ENCODE measurements at places on chromosomes 1 and 21.

- DNase-seq, result no peak
These were observed 202.0 kb downstream of the LRRC40 start for GRCh38 chr1:70003211-70003908.

DNA sequence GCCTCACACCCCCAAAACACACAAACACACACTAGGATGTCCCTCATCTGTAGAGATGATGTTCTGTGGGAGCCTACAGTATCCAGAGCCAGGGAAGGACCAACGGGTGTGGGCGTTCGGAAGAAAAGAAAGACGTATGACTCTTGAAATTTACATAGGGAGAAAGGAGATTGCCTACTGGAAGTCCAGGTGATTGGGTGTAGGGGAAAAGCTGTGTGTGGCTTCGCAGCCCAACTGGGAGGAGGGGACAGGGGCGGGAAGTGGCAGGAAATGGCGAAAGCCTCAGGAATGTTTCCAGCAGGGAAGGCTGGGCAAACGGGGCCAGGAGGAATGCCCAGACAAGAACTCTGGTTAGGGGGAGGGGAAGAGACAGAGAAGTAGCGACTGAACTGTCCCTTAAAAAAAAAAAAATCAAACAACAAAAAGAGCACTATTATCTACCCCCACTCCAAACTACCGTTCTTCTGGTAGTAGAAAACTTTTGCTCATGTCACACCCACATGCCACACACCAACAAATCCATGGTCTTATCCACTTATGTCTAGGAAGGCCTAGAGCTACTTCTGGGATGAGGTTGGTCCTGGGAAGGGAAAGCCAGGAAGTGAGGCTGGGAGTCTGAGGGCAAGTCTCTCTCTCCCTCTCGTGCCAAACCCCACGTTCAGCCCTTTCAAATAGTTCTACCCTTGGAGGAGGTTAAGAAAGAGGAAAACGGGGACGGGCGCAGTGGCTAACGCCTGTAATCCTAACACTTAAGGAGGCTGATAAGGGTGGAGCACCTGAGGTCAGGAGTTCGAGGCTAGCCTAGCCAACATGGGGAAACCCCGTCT, 1.8 kb upstream of the CKS1B start:
- DNase-seq, result no peak

DNA sequence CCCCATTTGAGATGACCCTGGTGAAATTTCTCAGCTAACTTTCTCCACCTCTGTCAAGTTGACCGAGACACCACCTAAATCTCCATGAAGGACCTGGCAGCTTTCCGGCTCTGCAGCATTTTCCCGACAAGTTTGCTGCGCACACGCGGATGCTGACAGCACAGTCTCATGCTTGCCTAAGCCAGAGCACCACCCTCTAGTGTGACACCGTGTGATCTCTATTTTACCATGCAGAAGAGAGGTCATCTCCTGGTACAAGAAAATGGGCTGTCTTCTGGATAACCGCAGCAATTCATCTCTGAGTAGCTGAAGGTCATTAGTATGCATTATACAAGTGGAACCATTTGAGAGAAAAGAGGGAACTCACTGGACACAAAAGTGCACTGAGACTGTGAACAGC, 38.9 kb upstream of the H6PD start:
- DNase-seq, result no peak

GRCh38 chr1:38063616-38064015, 17.0 kb upstream of the POU3F1 start:
- no peak for DNase-seq

DNA sequence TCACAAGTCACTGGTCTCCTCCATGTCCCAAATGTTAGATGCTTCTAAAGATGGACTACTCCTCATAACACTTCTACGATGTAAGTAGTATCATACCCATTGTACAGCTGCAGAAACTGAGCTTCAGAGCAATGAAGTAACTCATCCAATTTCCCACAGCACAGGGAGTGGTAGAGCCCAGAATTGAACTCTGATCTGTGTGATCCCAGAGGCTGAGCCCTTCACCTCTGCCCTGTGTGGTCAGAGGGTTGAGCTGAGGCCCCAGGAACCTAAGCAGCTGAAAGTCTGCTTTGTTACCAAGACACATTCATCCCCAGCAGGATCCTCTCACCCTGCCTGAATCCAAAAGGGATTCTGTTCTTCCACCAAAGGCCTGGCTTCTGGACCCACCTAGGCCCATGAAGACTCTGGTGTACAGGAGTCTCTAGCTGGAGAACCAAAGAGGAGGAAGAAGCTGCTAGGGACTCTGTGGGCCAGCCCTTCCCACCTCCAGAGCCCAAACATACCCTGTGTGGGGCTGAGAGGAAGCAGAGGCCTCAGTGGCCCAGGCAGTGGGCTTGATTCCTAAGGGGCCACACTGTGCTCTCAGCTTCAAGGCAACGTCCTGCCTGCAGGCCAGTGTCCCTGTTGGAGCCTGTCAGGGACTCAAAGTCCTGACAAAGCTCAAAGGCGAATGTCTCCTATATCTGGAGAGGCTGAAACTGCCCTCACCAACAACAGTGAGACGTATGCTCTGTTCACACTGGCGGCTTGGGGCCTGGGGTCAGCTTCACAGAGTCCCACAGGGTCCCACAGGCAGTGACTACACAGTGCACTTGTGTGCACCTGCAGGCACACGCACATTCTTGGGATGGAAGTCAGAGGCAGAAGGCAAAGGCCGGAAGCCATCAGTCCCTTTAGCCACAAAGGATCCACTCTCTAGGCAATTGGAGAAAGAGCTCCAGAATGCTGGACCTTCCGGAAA, 40.4 kb upstream of the SLC30A1 start:
- no peak for DNase-seq

GRCh38 chr1:228194436-228194835, 13.4 kb upstream of the OBSCN start:
- peak; percentile 2 for DNase-seq

- no peak for DNase-seq
These were observed 26.4 kb upstream of the EVA1B start for GRCh38 chr1:36349839-36350238.

GRCh38 chr1:109256971-109257681, 7.8 kb downstream of the CELSR2 start:
- no peak for DNase-seq

DNA sequence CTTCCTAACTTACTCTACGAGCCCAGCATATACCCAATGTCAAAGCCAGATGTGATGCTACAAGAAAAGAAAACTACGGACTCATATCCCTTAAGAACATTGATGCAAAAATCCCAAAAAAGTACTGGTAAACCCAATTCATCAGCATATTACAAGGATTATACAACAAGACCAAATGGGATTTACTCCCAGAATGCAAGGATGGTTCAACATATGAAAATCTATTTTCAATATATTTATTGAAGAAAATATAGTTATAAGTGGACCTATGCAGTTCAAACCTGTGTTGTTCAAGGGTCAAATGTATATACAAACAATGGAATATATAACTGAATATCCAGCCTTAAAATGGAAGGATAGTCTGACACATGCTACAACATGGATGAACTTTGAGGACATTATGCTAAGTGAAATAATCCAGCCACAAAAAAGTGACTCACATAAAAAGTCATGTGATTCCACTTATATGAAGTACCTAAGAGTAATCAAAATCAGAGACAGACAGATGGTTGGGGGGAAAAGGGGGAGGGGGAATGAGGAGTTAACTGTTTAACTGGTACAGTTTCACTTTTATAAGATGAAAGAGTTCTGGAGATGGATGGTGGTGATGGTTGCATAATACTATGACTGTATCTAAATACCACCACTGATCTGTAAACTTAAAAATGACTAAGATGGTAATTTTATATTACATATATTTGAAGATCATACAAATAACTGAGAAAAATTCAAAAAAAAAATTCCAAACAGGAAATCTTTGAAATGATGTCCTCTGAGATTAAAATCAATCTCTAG, 3.7 kb upstream of the KLF18 start:
- no peak for DNase-seq

- DNase-seq, result no peak
These were observed 475.4 kb upstream of the NR5A2 start for GRCh38 chr1:199551967-199552565.

DNA sequence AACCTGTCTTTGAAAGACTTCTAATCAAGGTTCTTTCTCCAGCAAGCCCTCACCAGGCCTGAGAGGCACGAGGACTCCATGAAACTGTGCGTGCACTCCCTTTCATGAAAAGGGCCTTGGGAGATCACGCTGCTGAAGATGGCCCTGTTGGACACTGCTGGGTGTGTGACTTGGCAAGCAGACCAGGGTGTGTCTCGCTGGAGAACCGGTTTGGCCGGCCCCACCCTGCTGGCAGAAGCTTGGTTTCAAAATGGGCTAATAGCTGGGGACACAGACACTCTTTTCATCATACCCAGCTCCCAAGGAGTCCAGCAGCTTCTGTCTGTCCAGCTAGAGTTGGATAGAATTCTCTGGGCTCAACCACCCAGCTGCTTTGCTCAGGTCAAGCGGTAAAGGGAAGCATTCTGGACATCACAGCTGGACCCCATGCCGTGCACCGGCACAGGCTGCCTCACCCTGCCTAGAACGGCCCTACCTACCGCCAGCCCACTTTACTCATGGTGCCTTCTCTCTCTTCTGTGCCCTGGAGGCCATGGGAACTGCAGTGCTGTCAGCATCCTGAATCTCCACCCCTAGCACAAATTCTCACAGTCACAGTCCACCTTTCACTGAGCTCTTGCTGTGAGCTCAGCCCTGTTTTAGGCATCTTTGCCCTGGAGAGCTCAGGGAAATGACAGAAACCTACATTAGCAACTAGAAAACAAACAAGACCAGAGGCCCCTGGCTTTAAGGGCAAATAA, 24.6 kb downstream of the PKP1 start:
- DNase-seq, result no peak

DNA sequence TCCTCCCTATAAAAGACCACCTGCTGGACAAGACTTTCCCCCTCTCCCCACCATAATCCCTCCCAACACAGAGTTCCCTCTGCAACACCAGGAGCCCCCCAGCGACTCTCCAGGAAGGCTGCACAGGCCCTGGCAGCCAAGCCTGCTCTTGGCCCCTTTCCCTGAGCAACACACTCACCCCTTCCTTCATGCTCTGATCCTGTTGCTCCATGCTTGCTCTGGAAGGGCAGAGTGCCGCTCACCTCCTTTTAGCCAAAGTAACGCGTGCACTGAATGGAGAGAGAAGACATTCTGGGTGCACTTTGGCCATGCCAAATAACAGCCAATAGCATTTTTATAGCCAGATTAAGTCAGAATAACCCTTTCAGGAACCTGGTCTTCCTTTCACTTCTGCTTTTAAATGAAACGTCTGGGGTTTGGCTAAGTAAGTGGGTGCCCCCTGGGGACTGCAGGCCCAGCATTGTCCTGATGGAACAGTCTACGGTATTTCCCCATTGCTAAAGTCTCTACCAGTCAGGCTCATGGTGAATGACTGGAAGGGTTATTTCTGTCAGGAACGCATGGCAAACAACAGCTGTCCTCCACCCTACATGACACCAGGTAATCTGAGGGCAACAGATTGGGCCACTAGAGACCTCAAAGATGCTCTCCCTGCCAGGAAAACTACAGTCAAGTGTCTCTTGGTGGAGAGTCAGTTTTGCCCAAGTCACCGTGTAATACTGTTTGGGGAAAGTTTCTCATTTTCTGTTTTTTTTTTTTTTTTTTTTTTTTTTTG, at the start of gene SLC2A5:
Gene SLC2A5, minus strand, starts transcription at position 310 of the 775 bp plus-strand sequence. Its CDS starts 99 bp downstream, at position 211.
- DNase-seq, result no peak

DNA sequence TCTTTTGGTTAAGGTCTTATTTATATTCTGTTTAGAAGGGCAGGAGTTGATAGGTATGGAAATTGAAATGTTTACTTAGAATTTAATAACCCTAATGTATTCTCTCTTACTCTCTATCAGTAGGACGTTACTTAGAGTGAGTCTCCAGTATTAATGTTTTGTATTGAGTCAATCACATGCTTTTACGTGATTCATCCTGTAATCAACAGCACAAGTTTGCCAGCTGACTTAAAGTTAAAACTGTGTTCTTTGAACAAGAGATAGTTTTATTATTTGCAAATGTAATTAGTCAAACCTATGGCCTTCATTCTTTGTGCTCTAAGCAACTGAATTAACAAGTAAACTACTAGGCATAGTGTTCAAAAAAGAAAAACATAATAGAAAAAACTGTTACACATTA, 57.3 kb downstream of the PKN2 start:
- DNase-seq, result no peak

- DNase-seq, result no peak
These were observed 310.1 kb downstream of the S1PR1 start for GRCh38 chr1:101546885-101547284.

DNA sequence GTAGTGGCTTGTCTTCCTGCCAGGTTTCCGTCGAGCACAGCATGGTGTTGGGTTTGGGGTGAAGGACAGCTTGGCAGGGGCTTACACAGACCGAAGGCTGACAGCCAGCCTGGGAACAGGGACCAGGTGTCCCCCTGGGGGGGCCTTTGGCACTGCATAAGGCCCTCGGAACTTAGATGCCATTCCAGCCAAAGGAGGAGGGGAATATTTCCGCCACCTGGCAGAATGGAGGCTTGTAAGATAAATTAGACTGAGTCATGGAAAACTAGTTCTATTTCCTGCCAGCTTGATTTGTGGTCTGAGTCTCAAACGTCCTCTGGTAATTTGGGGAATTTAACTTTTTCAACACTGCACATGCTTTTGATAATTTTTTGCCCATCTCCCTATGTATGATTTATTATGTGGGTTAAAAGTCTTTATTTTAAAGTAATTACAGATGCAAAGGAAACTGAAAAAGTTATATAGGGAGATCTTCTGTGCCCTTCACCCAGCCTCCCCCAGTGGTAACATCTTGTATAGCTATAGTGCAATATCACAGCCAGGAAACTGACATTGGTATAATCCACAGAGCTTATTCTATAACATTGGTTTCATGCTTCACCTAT, 11.5 kb upstream of the TMEM51 start:
- no peak for DNase-seq

GRCh38 chr1:229027622-229028182, 243.2 kb upstream of the RAB4A start:
- DNase-seq, result peak; percentile 50

DNA sequence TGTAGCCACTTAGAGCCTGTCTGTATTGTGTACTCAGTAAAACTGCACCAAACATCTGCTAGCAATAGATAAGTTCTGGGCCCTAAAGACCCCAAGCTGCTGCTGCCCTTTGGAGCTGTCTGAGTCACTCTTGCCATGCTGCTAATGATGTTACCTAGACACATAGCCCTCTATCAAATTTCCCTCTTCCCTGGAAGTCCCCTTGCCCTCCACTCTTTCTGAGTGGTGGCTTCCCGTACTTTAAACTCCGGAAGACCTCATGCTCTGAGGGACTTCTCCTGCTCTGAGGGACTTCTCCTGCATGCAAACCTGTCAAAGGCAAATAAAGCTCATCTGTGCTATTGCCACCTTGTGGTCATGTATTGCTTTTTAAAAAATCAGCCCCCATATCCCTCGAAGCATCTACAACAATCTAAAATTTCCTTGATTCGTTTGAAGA, 34.0 kb downstream of the FH start:
- DNase-seq, result no peak

- no peak for DNase-seq
These were observed 53.4 kb upstream of the RGS18 start for GRCh38 chr1:192104852-192105251.

DNA sequence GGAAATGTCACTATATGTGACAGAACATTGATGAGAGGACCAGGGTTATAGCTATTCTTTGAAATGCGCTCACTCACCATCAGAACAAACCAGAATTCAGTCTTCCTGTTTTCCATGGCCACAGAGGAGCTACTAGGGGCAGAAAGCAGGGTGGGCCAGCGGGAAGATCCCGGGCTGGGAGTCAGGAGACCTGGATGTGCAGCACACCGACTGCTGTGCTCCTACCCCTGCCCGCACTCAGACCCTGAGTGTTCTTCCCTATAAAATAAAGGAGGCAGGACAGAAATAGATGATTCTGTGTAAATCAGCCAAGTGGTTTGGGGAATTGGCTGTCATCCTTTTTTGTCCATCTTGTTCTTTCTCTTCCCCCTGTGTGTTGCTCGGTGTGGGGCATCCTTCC, 21.0 kb downstream of the MTARC1 start:
- DNase-seq, result no peak
